Lung microvascular endothelial cell (primary cell): ENCODE measurements at places on chromosomes 4 and X. TPM values are rescaled to one million over a fixed set of nuclear protein-coding genes. Genes with fewer than 3 reads are reported as not detected.

DNA sequence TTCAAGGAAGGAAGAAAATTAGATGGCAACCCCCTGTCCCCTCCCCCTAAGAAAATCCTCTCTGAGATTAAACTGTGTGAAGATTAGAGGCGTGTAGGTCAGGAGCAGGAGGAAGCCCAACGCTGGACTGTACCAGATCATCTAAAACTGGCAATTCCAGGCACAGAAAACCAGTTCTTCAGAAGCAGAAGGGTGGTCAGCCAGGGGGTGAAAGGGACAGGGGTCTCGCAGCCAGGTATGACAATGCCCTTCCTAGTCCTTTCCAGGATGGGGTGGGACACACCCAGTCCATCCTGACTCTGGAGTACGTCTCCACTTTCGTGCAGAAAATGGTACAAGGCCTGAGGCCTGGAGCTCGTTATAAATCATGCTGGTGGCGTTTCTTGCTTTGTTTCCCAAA, 3.3 kb upstream of the RHOH start:
- no peak for DNase-seq

DNA sequence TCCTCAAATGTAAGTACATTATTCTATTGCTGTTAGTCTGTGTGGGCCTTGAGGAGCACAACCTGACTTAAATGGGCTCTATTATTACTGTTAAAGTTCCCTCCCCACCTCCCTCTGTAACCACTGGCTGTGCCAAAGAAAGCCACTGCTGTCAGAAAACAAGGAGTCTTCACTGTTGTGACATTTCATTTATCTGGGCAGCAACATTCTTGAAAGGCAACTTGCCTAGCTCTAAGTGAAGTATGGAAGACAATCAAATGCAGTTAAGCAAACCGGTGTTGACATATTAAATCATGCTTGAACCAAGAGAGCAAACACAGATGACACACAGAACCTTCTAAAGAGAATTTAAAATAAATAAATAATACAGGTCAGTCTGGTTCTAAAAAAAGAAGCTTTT, 81.0 kb downstream of the EPHA5 start:
- DNase-seq: no peak

- DNase-seq: peak; percentile 77
Observed at GRCh38 chr4:138182838-138183426, 59.2 kb downstream of the SLC7A11 start.

- no peak for DNase-seq
Observed at GRCh38 chr4:137541876-137542646, 9.8 kb upstream of the PCDH18 start.

DNA sequence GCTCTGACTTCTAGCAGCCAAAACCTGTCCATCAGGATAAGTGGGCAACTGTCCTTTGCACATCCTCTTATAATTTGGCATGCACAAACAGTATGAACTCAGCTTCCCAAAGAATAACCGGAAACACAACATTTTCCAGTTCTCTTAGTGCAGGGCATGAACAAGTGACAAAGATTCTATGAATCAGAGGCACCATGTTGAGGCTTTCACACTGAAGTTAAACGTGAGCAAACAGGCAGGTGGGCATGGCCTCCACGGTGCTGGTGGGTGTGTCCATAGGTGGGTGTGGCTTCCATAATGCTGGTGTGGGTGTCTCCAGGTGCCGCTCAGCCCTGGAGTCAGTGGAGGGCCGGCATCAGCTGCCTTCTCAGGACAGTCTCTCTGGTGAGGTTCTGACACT, 196.5 kb downstream of the SMIM20 start:
- DNase-seq: peak; percentile 85

DNA sequence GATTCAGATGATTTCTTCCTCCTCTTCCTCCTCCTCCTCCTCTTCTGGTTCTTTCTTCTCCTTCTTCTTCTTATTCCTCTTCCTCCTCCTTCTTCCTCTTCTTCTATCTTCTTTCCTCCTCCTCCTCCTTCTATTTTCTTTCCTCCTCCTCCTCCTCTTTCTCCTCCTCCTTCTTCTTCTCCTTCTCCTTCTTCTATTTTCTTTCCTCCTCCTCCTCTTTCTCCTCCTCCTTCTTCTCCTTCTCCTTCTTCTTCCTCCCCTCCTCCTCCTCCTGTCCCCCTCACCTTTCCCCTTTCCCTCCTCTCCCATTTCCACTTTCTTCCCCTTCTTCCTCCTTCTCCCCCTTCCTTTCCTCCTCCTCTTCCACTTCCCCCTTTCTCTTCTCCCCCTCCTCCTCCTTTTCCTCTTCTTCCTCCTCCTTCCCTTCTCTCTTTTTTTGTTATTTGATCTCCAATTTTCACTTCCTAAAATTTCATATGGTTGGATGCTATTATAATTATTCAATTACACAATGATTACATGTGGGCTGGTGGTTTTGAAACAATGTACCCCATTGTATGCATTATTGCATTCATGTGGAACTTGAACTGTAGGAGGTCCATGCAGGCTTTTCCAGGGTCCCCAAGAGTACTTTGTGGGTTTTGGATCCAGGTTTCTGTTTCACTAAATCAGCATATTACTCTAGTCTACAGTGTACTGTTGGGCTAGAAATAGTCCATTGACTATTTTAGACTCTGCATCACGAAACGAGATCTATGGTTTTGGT, 68.1 kb downstream of the SORBS2 start:
- no peak for DNase-seq

The SHROOM4 gene
- total RNA-seq: 22.9 and 27.6 TPM in 2 replicates

The VCX2 gene
- total RNA-seq: not detected in 2 replicates
